ENCODE measurements at places on chromosomes 16 and 17.

GRCh38 chr16:22328081-22328725 is 31.0 kb downstream of the POLR3E start:
- DNase-seq = no peak

GRCh38 chr17:48471817-48472410 is 41.9 kb upstream of the SKAP1 start:
- DNase-seq = peak; percentile 85

- DNase-seq = no peak
Measured at GRCh38 chr16:8877894-8878522, 4.1 kb upstream of the LITAFD start.

DNA sequence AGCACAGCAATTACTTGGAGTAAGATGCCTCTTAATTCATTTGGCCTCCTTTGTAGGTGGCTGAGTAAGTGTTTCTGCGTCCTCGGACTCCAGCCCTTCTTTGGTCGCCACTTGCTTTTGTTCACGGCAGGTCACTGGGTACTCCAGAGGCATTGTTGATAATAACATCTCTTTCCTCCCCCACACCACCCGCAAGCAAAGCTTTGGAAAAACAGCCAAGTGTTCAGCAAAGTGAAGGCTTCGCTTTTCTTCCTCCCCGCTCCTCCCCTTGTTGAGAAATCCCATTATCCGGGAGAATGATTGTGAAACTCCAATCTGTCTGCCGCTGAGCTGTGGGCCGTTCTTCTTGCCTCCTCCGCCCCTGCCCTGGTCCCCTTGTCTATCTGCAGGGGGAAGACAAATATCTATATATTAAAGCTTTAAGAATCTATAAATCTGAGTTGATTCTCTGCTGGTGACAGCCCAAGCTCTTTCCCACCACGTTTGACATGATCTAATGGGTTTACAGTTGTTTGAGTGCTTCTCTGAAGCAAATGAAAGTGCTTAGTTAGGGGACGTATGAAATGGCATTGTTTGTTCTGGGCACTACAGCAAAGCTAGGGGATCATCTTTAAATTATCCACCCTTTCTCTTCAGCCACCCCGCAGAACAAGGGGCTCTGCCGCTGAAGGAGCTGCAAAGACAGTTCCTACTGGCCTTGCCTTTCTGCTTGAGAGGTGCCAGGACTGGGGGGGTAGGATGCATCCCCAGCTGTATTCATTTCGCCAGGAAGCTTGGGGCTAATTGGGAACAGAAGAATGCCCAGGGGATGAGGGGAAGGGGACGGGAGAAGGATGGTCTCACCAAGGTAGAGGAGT is 167.1 kb downstream of the CCDC182 start:
- DNase-seq = peak; percentile 79

- DNase-seq = no peak
Measured at GRCh38 chr17:78120971-78121800, 7.4 kb downstream of the TMC6 start.

DNA sequence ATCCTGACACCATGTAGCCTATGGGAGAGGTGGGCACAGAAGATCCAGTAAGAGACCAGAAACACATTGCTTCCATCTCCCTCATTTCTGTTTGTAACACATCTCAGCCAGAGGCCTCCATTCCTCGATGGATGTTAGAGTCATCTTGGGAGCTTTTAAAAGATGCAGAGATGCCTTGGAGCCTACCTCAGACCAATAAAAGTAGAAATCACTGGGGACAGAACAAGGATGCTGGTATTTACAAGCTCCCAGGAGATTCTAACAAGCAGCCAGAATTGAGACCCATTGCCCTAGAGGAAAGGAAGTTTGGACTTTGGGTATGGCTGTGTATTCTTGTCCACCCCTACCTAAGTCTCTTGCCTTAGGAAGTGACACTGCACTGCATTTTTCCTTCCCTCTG is 40.8 kb downstream of the HS3ST3A1 start:
- DNase-seq = no peak

- DNase-seq = peak; percentile 67
Measured at GRCh38 chr17:78253946-78254672, 22.7 kb downstream of the TMEM235 start.

DNA sequence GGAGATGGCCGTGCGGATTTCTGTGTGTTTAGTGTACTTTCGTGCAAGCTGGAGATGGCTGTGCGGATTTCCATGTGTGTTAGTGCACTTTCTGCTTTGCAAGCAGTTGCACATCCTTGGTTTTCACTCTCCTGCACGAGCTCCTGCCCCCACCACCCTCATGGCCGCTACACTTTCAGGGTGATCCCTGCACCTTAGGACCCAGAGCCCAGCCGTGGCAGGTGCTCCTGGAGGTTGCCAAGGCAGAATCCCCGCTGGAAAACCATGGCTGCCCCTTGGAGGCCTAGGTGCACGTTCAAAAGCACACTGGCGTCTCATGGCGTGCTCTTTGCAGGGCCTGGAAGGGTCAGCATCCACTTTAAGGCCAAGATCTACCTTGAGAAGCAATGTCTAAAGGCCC is 311.0 kb upstream of the TNRC6C start:
- DNase-seq = no peak

DNA sequence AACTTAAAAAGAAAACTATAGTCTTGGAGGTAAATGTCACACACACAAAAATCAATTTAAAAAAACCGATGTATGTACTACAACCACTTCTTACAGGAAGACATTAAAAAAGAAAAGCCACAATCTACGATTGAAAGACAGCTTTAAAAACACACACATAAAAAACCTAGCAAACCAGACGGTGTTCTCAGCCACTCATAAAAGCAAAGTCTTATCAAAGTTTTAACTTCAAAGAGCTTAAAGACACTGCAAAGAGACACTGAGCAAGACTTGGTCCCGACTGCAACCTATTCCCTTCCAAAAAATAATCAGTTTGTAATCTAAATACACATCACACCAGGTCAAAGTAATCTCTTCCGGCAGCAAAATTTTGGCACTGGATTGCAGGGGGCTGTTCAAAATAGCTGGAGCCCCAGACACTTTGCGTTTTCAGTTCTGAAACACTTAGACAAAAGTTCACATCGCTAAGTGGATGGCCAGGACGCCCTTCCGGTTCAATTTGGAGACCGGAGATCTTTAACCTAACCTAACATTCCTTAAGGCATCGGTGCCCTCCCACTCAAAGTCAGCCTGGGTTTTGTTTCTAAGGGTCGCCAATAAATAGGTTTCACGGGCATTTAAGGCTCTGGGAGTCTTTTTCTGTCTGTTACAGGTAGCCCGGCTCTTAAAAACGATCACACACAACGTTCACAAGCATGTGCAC is 2.6 kb downstream of the ZCCHC14 start:
- no peak for DNase-seq

GRCh38 chr16:10667239-10667638 is 27.5 kb downstream of the TEKT5 start:
- DNase-seq = no peak

- no peak for DNase-seq
Measured at GRCh38 chr16:10519297-10519696, 61.1 kb downstream of the EMP2 start.

- DNase-seq = peak; percentile 36
Measured at GRCh38 chr16:14249291-14250032, 178.3 kb downstream of the MRTFB start.

- DNase-seq = no peak
Measured at GRCh38 chr16:80319181-80319580, 221.6 kb upstream of the DYNLRB2 start.

- DNase-seq = no peak
Measured at GRCh38 chr16:54430491-54431030, 144.0 kb upstream of the IRX3 start.

DNA sequence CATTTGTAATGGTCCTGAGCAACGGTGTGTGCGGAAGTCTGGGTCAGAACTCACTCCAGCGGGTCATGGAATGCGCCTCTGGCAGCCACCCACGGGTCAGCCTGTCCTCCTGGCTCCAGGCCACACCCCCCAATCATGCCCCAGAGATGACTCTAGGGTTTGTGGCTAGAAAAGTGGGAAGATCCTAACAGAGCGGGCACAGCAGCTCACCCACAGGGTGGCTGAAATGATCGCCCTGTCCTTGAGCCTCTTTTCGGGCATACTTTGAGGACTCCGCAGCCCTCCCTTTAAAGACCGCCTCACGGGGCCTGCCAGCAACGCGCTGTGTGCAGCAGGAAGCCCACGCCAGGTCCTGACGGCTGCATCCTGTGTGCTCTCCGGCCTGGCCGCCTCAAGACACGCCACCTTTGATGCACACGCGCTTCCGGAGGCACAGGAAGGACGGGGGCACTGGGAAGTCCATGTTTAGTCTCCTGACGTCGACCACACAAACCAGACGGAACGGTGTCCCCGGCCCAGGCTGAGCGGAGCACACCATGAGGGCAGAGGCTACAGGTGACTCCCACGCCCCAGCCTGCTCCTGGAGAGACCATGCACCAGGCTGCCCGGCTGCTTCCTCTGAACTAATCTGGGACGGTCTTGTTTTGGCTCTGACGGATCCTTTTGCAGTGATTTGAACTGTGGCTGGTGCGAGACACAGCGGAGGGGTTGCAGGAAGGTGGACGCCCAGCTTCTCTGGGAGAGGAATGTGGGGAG is 92.9 kb downstream of the TBC1D16 start:
- DNase-seq = no peak

- DNase-seq = peak; percentile 24
Measured at GRCh38 chr17:29111816-29112499, 68.2 kb downstream of the MYO18A start.

DNA sequence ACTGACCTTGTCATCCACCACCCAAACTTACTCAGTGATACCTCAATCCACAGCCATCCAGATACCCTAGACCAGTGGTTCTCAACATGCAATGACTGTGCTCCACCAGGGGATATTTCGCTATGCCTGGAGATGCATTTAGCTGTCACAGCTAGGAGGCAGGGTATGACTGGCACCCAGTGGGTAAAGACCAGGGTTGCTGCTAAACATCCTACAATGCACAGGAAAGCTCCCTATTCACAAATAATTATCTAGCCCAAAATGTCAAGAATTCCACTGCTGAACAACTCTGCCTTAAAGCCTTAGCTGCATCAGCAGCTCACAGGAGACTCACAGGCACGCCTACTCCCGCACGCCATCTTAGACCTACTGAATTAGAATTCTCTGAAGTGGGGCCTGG is 212.6 kb downstream of the GRIN2A start:
- no peak for DNase-seq

GRCh38 chr16:66441586-66442375 is 14.7 kb downstream of the BEAN1 start:
- no peak for DNase-seq

- no peak for DNase-seq
Measured at GRCh38 chr16:10090816-10091215, 91.4 kb downstream of the GRIN2A start.

GRCh38 chr17:76701471-76701967 is 9.2 kb downstream of the MXRA7 start:
- DNase-seq = no peak

DNA sequence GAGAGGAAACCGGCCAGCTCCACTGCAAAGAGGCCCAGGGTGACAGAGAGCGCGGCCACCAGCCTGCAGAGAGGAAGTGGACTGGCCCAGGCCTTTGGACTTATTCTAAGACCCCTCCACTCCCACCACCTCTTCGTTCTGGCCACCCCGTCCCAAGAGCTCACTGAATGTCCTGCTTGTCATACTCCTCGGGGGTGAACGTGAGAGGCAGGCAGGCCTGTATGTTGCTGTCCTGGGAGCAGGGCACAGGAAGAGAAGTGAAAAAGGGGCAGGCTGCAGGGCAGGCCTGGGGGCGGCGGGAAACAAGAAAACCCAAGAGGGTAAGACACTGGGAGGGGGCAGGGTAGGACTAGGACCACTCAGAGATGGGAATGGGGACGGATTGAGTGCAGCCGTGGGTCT is 384 bp downstream of the TMEM107 start:
- DNase-seq = no peak

DNA sequence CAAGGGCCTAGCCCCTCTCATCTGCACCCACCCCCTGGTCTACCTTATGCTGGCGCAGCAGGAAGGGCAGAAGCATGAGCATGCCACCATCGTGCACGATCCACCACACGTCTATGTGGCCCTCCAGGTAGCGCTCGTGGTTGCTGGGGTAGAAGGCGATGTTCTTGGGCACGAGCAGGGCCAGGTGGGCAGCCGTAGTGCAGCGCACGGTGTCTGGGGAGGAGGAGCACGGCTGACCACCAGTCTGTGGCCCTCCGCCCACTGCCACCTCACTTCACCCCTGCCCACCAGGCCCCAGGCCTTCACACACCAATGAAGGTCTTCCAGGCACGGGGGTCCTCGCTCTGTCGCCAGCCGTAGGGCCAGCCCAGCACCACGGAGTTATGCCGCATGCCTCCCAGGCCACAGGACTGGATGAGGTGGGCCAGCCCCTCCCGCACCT is 2.2 kb upstream of the LCAT start:
- no peak for DNase-seq

DNA sequence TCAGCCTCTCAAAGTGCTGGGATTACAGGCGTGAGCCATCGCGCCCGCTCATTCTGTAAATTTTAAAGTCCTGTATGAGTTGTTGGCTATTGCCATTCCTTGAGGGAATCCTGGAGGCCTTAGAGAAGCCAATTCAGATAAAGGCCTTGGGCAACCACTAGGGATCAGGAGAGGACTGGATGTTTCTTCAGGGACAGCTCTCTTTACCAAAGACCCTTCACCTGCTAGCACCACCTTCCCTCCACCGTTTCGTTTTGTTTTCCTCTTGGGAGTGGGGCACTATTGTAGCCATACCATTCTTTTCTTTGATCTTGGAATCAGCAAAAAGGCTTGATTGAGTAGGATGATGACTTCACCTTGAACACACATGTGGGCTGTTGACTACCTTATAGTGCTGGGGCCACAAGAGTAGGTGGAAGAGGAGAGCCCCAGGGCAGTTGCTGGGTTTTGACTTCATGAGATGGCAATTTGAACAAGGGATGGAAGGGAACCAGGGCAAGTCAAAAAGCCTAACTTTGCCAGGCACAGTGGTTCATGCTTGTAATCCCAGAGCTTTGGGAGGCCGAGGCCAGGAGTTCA is 7.0 kb upstream of the ANKRD40CL start:
- no peak for DNase-seq

DNA sequence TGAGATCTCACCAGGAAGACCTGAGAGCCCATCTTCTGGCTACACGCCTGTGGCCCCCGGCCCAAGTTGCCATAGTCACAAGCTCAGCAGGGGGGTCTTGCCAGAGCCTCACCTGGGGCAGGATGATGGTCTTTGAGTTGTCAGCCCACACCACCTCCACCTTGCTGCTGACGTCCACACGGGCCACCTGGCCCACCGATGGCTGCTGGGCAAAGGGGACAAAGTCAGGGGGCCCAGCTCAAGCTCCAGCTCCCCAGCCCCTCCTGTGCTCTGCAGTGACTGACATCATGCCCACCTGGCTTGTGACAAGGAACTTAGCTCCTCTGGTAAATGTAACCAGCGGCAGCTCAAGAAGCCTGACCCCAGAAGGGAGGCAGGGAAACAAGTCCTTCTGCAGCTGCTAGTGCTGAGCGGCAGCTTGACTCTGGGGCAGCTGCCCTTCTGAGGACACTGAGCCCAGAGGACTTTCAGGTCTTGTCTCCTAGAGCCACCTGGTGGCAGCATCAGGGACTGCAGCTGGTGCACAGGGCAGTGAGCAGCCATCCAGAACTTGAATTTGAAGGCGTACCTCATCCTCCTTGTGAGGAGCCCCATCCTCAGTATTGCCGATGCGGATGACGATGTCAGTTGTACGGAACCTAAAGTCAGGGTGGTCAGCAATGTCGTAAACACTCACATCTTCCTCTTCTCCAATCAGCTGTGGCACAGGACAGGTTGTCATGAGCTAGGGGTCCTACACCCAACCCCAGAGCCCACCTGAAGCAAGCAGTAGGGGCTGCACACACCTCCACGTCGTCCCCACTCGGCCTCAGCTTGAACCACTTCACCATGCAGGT is 13.5 kb downstream of the SPHK1 start:
- peak; percentile 57 for DNase-seq

Measured in NCI-H1105 treated with DMSO at 0.1 percent for 48 hours (cell line).